ENCODE measurements at places on chromosomes 2 and 18.

- no peak for DNase-seq
Observed at GRCh38 chr2:220509966-220510365, 882.5 kb downstream of the SLC4A3 start.

- DNase-seq, result peak; percentile 33
Observed at GRCh38 chr2:127080226-127080937, 26.6 kb downstream of the BIN1 start.

GRCh38 chr2:121356058-121356640 is 71.1 kb upstream of the TFCP2L1 start:
- no peak for DNase-seq

DNA sequence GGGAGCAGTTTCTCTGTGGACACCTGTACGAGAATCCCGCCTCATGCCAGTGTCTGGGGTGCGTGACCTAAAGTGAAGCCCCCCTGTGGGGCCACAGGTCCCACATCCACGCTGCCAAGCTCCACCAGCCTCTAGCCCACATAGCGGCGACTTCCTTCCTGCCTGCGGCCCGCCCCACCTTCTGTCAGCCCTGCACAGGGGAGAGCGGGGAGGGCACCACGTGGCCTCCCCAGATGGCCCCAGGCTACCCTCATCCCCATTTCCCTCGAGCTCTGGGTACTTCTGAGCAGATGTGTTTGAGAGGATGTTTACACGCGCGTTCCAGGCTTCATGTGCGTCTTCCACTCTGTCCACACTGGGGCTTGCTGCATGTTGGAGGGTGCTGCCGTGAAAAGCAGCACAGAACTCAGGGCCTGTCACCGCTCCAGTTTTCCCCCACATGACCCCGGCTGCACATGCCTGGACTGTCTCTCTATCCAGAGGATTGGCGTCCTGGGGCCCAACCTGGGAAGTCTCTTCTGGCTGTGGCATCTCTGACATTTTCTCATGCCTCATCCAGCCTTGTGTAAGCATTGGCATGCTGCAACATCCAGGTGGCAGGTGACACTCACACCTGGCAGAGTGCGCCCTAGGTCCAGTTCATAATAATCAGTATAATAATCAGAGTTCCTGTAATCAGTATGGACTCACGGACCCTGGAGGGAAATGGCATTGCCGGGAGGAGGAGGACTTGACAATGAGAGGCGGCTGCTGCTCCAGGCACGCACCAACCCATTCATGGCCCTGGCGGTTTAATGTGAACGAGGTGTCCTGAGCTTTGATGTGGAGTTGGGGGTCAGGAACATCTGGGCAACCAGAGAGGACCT is 146.3 kb upstream of the TWIST2 start:
- no peak for DNase-seq

DNA sequence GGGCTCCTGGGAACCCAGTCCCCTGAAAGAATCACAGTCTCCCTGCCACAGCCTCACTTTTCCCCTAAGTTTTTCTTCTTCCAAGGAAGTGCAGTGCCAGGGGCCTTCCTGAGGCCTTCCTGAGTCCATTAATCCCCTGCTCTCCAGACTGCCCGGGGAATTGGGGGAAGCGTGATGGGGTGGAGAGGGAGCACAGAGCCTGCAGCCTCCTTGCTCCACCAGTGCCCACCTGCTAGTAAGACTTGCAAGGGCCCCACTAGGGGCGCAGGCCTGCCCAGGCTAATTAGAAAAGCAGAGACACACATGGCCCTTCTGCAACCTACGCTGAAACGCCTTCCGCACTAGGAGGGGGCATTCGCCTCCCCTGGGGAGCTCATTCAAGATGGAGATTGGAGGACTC is 110.6 kb downstream of the MRO start:
- DNase-seq, result no peak

GRCh38 chr2:83565181-83565580 is 893.9 kb downstream of the SUCLG1 start:
- DNase-seq, result no peak

- no peak for DNase-seq
Observed at GRCh38 chr18:7558769-7559168, 8.3 kb upstream of the PTPRM start.

DNA sequence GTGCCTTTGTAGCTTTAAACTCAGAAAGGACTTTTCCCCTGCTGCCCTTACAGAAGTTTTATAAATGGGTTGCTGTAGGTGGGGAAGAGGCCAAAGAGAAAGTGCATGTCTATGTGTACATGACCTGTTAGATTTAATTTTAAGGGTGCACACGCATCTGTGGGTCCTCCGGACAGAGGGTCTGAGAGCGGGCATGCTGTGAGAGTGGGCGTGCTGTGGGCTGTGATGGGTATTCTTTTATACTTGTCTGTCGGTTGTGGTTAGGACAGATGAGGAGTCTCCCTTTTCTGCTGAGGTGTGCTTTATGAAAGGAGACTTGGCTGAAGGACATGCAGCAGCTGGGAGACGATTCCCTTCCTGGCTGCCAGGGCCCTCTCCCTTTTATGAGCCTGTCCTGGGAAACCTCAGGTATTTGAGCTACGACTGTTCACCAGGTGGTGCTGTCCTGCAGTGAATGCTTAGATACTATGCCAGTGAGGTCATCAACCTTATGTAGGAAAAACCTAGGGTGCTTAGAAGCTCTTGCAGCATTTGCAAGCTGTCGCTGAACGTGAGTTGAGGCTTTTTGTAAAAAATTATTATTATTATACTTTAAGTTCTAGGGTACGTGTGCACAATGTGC is 67.5 kb downstream of the TANC1 start:
- DNase-seq, result no peak

GRCh38 chr2:137857881-137858280 is 106.4 kb upstream of the HNMT start:
- DNase-seq, result no peak

DNA sequence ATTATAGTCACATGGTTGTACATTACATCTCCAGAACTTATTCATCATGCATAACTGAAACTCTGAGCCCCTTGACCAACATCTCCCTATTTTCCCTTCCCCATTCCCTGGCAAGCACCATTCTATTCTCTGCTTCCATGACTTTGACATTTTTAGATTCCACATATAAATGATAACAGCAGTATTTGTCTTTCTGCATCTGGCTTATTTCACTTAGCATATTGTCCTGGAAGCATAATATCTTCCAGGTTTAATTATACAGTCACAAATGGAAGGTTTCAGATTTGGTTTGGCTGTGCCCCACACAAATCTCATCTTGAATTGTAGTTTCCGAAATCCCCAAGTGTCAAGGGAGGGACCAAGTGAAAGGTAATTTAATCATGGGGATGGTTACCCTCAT is 626.9 kb upstream of the PKDCC start:
- no peak for DNase-seq

GRCh38 chr2:232240906-232241305 is 137.6 kb upstream of the ALPP start:
- DNase-seq, result no peak

GRCh38 chr2:227339098-227339599 is 14.1 kb downstream of the MFF start:
- DNase-seq, result no peak

GRCh38 chr18:67104700-67105284 is 411.7 kb downstream of the DSEL start:
- DNase-seq, result no peak

GRCh38 chr2:235925250-235925919 is 242.8 kb downstream of the GBX2 start:
- no peak for DNase-seq

GRCh38 chr18:21632393-21632792 is 20.3 kb downstream of the SNRPD1 start:
- DNase-seq, result no peak

DNA sequence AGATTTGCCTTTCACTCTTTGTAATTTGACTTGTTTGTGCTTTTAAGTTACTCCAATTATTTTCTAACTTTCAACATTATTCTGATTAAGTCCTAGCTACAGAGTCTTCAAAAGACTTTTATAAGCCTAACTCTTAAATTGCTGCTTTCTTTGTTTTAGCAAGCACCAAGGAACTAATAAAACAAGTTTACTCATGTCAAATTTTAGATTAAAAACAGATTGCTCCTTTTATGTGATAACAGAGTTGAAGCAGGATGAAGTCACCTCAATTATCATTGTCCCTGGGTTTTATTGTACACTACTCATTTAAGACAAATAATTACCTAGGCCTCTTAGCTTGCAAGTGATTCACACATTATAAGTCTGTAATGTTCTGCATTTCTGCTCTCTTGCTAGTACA is 678.4 kb downstream of the ERBB4 start:
- DNase-seq, result no peak

DNA sequence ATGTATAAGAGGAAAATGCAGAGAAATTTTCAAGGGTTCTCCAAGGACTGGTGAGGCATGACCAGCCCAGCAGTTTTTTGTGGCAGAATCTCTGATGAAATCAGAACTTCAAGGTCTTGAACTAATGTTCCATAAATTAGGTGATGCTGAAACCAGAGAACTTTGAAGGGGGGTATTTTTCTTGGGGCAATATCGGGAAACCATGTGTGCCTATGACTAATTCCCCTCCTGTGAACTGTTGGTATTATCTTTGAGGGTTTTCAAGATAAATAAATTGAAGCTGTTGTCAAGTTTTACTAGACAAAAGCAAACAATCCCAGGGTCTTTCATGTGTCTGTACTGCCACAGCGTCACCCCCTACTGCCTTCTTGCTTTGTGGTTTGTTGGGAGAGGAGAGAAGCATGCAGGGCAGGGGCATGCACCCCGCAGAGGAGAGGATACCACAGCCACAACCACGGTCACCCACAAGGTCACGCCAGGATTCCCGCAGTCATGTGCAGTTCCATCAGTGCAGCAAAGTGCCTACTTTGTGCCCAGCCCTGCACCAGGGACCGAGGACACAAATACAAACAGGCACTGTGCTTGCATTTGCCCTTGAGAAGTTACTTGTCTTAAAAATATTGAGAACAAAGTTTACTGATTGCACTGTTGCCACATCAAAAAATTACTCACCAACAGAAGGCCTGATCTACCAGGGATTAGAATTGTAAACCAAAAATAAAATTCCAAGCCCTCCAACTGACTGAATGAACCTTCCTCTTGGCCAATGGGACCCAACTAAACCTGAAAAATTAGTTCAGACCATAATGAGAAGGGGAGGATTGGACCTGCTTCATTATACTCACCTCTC is 413.3 kb upstream of the TRIB2 start:
- no peak for DNase-seq

GRCh38 chr2:78411303-78411702 is 614.2 kb upstream of the REG3G start:
- no peak for DNase-seq

GRCh38 chr2:32358111-32358482 is 1.3 kb downstream of the BIRC6 start:
- DNase-seq, result no peak

DNA sequence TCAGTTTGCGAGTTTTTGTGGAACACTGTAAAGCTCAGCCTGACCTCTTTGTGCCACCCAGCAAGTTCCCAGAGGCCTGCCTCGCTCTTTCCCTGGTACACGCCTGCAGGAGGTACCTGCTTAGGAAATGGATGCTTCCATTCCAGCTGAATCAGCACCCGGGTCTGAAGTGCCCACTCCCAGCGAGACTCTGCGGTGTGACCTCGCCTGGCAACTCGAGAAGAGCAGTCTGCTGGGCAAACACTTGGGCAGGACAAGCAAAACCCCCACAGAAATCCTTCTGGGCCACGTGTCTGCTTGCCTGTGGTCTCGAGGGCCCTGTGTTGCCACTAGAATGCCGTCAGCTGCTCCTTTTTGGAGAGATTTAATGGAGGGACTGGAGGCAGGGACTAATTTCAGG is 127.6 kb downstream of the MAPK4 start:
- no peak for DNase-seq

Data from activated CD4-positive, alpha-beta T cell treated with anti-CD3 and anti-CD28 coated beads for 4 hours (primary cell).